CMK (cell line): ENCODE measurements at places on chromosomes 5 and 9.

- DNase-seq: no peak
Measured at GRCh38 chr5:84364043-84364442, 20.6 kb downstream of the EDIL3 start.

DNA sequence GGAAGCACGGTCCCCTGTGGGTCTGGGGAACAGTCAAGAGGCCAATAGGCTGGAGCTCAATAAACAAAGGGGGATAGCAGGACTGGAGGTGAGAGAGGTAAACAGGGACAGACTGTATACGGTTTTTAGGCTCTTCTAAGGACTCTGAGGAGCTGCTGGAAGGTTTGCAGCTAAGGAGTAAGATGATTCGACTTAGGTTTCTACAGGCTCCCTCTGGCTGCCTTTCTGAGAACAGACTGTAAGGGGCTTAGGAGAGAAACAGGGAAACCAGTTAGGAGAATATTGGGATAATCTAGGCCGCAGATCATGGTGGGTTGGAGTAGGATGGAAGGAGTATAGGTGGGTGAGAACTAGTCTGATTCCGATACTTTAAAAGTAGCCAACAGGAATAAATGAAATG, 10.4 kb downstream of the CDK5RAP2 start:
- no peak for DNase-seq

- no peak for DNase-seq
Measured at GRCh38 chr5:139272471-139273321, 20.8 kb upstream of the MATR3 start.

DNA sequence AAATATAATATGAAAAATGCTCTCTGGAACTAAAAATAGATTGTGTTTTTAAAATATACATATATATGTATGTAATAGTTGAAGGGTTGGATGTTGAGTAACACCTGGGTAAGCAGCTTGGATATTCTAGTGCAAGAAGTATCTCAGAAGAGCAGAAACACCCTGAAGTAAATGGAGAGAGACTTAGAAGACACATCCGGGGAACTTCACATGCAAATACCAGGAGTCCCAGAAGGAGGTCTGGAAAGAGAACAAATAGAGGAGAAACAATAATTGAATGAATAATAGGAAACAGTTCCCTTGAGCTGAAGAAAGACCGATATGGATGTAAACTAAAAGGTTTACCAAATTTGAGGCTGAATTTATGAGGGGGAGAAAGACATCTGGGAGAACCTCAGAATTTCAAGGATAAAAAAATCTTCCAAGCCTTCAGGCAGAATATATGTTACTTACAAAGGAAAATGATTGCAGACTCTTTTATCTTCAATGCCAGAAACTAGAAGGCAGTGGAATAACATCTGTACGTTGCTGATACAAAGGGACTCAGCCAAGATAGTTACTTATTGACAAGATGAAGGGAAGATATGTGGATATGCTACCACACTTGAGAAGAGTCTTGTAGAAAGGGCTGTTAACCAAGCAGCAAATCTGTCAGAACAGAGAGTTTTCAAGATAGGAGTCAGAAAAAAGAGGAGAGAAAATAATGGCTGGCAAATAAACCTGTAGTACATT, 42.7 kb downstream of the HSDL2 start:
- DNase-seq: no peak

GRCh38 chr5:89535411-89535810, 652.4 kb upstream of the MEF2C start:
- DNase-seq: no peak

DNA sequence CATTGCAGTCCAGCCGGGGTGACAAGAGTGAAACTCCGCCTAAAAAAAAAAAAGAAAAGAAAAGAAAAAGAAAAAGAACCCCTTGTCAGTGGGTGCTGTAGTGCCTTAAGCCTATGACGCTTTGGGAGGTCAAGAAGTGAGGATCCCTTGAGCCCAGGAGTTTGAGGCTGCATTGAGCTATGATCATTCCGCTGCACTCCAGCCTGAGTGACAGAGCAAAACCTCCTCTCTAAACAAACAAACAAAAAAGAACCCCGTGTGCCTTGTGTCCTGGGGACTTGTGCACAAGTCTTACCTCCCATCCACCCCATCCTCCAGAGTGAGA, 33.5 kb upstream of the STXBP1 start:
- no peak for DNase-seq

DNA sequence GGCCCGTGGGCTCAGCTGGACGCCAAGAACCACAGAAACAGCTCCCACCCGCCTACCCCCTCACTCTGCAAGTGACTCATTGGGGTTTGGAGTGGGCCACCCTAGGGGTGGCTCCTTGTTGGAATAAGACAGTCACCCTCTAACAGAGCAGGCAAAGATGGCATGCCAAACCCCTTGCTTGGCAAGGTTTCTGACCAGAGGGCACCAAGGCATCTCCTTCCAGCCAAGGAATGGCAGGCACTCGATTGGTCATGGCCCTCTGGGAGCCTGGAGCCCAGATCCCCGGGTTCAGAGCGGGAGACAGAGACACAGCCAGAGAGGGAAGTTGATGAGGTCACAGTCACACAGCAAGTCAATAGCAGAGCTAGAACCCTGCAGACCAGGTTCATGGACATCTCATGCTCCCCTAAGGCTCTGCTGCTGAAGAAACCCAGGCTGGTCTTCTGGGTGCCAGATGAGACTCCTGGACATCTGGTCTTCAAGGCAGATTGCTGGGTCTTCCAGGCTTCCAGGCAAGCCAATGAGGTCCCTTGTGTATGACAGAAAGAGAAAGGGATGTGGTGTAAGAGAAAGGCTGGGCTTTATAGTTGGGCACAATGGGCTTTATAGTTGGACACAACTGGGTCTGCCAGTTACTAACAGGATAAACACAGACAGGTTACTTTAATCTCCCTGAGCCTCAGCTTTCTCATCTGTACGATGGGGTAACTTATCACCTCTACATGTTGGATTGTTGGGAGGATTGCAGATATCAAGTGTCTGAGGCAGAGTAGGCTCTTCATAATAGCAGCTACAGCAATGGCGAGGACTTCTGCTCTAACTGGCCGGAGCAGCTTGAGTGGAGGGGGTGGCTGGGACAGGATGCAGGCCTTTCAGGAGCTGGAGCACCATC, 23.3 kb upstream of the KIF12 start:
- no peak for DNase-seq

- no peak for DNase-seq
Measured at GRCh38 chr5:138737494-138738265, 15.5 kb upstream of the CTNNA1 start.

DNA sequence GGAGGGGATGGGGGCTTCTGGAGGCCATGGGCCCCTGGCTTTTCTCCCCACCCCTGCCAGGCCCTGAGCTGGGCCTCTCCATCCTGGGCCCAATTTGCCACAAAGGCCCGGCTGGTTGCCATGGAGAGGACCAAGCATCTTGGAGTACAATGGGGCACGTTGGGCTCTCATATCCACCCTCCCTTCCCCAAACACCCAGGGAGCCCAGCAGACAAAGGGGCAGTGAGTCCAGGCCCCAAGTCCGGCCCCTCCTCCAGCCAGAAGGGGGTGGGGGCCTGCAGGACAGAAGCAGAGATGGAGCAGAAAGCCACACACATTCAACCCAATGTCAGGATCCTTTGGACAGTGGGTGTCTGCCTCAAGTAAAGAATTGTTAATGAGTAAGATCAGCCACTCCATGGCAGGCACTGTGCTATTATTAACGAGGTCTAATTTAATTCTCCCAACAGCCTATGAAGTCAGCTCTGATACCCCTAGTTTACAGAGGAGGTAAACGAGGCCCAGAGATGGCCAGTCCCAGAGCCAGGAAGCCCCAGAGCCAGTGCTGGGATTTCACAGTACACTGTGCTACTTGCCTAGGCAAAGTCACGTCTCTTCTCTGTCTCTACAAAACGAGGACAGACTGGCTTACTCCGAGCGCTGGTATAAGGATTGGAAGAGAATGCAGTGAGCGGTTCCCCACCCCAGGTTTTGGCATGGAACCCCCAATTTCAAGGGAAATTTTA, 2.3 kb downstream of the CRB2 start:
- DNase-seq: no peak

GRCh38 chr5:43039471-43040286, 440 bp downstream of the ANXA2R start:
- peak; percentile 38 for DNase-seq

GRCh38 chr5:36787365-36788093, 89.0 kb upstream of the NIPBL start:
- DNase-seq: no peak

DNA sequence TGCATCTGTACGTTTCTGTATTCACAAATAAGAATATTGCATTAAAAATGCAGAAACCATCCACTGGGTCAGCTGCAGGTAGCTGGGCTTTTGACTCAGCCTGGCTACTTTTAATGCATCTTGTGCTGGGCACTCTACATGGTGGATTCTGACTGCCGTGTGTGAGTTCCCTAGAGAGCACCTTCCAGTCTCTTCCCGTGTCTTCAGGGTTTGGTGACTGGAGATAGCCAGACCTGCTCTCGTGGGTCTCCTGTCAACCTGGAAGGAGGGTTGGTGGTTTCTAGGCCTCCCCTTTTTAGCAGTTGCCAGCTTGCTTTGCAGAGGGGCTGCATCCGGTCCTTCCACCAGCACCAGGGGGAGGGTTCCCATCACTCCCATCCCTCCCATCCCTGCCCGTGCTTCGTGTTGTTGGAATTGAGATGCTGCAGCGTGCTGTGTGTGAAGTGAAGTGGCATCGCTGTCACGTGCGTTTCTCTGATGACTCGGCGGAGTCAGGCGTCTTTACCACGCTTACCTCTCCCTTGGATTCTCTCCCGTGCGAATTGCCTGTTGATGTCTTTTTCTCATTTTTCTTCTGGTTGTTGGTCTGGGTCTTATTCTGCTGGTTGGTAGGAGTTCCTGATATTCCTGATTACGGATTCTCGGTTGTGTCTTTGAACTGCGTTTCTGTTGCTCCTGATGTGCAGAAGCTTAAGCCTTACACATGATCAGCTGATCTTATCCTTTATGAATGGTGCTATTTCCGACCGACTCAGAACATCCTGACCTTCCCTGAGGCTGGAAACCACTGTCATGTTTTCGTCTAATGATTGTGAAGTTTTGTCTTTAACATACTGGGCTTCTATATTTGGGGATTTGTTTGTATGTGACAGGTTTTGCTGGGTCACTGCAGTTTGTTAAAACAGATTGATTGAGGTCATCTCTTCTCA, 16.9 kb downstream of the FBXW5 start:
- DNase-seq: no peak

GRCh38 chr5:40909264-40909663, at the start of gene C7:
Gene C7, plus strand, starts transcription at chr5:40909497. Its CDS starts 114 bp downstream, at chr5:40909611.
- DNase-seq: peak; percentile 9

GRCh38 chr5:119070578-119070827, 384 bp upstream of the DMXL1 start:
- DNase-seq: no peak

GRCh38 chr5:173318881-173319620, 9.2 kb downstream of the STC2 start:
- DNase-seq: no peak

DNA sequence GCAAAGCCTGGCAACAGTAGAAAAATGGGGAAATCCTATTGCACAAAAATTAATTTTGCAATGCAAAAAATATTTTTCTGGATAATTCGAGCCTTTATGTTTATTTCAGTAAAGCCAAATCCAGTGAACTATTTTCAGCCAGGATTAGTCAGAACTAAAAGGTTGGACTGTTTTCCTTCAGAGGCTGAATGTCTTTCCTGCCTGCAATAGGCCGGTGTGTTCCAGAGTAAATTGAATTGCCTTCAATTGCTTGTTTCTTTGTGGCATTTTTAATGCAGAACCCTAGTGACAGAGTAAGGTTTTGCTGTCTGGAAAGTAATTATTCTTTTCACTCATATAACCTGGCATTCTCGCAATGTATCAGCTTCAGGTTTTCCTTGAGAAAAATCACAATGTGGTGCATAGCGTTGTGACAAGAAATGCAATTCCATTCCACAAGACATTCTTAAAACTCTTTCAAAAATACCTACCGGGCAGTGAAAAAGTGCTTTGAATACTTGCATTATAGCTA, 183.7 kb downstream of the GLIS3 start:
- DNase-seq: no peak

- no peak for DNase-seq
Measured at GRCh38 chr9:89538871-89539270, 41.0 kb upstream of the SEMA4D start.

DNA sequence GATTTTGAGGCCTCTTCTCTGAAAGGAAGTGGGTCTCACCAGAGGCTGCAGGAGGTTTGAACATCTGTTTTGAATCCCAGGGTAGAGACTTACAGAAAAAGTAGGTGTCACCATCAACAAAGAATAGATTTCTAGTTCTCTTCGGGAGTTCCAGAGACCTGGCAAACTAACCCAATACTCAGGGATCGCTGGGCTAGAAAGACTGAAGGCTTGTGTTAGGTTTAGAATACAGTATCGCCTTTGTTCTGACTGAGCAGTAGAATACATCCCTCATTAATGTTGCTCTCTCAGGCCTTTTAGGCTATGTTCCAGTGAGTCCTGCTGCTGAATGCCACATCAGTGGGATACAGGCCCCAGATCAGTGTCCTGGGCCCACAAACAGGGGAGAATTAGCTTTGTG, 27.2 kb downstream of the RUSC2 start:
- DNase-seq: no peak

- DNase-seq: no peak
Measured at GRCh38 chr5:43400082-43400481, 12.1 kb downstream of the CCL28 start.

DNA sequence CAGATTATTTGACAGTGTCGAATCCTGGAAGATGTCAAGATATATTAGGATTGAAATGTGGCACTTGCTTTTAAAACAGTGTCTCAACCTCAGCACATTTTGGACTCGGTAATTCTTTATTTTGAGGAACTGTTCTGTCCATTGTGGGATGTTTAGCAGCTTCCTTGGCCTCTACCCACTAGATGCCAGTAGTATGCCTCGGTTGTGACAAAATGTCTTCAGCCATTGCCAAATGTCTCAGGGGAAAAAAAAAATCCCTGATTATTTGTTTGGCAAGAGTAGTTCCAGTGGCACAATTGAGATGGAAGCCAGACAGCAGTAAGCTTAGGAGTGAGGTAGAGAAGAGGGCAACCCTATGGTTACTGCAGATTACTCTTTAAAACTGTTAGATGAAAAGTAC, 694.5 kb upstream of the RIOK2 start:
- no peak for DNase-seq
